ENCODE measurements at places on chromosomes 1 and 21. TPM values are rescaled to one million over a fixed set of nuclear protein-coding genes. Genes with fewer than 3 reads are reported as not detected.

Gene TMEM269
- polyA plus RNA-seq: 0.08 TPM

DNA sequence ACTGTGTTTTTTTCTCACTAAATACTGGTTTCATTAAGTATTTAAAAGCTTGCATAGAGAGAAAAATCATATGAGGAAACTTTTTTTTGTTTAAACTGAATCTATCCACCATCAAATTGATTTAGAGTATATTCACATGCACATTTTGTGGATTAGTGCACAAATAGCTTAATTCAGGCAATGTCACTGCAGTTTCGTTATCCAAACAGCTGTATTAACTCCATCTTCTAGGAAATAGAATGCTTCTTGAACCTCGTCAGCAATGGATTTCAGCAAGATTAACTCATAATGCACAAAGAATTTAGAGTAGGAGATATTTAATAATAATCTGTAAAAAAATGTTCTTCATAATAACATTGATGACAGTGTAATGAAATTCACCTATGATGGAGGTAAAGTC is 37.5 kb downstream of the NEXN start:
- DNase-seq: no peak

DNA sequence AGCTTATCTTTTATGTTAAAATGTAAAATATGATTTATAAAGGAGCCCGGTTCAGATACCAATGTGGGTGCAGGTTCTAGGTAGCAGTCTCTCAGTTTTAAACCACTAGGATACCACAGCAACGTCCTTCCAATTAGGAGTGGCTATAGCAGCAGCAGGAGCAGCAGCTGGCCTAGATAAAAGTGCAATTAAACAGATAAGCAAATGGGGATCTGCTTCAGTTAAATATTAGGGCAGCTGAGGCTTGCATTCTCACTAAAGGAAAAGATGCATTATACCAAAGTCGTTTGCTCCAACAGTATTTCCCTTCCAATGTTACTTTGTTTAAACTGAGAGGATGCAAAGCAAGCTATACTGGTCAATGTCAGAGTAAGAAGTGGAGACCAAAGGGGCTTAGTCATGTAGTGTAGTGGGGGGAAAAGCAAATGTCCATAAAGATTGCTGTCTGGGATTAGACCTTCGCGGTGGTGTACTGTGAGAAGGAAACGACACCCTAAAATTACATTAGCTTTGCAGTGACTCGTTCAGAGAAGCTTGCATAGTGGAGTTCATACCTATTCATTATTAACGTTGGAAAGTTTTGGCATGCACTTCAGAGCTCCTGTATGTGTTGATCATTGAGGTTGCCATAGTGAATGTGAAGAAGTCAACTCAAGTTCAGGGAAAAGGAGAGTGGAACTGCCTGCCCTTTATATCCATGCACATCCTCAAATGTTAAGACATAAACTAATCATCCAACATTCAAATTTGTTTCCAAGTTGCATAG is 272.2 kb downstream of the VAV3 start:
- DNase-seq: peak; percentile 50

DNA sequence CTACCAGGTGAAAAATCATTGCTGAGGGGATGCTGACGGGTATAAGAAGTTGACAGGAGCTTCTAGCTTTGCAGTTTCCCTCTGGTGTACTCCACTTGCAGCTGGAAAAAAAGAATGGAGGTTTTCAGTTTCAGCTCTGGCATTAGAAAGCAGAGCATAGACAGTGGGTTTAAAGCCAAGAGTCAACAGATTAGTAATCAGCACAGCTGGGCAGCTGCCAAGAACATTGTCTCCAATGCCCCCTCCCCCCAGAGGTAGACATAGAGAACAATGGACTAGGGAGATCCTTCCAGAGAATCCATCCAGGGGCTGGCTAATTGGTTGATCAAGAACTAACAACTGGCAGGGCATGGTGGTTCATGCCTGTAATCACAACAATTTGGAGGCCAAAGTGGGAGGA is 10.1 kb upstream of the ZBTB8B start:
- peak; percentile 35 for DNase-seq

DNA sequence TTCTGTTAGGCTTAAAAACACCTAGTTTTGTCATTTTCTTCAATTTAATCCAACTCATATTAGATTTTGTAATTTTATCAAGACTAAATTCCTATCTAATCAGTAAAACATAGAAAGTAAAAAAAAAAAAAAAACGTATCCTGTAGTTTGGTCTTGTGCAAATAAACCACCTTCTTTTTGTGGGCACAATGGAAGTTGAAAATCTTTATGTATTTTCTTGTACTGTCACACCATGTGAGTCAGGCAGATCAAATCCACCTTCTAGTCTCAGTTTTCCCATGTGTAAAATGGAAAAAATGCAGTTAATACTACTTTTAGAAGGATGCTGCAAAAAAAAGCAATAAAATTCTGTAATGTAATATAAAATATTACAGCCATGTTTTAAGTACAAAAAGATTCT is 129.8 kb downstream of the CYYR1 start:
- no peak for DNase-seq

- no peak for DNase-seq
These were observed 14.4 kb downstream of the MAPKAPK2 start for GRCh38 chr1:206699000-206699586.

Gene LORICRIN
- polyA plus RNA-seq: not detected

DNA sequence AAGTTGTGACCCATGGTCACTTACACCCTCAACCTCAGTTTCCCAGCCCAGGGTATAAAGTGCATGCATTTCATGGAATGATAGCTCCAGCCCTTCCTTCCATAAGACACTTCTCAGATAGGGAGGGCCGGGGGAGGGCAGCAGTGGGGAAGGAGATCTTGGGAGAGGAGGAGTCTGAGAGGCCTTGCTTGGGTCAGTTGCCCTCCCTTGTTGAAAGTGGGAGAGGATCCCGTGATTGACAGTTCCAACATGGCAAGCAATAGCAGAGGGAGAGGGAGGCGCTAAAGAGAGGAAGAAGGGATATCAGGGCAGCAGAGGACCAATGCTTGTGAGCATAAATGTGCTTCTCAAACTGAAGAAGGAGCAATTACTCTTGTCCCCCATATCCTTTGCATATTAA is 244.4 kb downstream of the CHRM3 start:
- DNase-seq: no peak

GRCh38 chr1:33928251-33928650 is 64.4 kb downstream of the HMGB4 start:
- no peak for DNase-seq

GRCh38 chr1:14627608-14628489 is 29.4 kb downstream of the KAZN start:
- no peak for DNase-seq

Gene ZSWIM5
- polyA plus RNA-seq: 0.07 TPM

DNA sequence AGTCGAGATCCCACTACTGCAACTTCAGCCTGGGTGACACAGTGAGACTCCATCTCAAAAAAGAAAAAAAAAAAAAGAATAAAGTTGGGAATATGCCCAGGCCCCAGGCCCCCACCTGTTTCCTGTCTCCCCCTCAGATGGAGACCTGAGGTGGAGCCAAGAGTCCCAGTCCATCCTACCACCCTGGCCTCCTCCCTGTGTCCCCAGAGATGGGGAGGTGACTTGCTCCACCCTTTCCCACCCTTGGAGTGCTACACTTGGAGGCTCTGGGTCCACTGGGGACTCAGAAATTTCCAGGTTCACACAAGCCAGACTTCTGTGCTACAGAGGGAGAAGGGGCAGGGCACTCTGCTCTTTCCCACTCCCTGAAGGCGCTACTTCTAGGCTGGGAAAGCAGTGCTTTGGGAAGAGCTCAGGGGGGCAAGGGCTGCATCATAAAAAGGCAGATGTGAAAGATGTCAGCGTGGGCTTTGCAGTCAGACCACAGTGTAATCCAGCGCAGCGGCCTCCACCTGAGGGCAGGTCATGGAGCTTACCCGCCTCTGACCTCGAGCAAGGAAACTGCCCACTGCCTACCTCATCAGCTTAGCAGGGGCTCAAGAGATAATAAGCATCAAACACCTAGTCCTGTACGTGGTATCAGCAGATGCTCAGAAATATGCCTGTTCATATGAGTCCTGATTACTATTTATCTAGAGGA is 13.4 kb downstream of the TMEM63A start:
- no peak for DNase-seq

GRCh38 chr1:7575041-7575400 is 196.1 kb upstream of the VAMP3 start:
- DNase-seq: no peak

Gene NES
- polyA plus RNA-seq: 15.8 TPM

- no peak for DNase-seq
These were observed 429.6 kb downstream of the HLX start for GRCh38 chr1:221308534-221309511.

DNA sequence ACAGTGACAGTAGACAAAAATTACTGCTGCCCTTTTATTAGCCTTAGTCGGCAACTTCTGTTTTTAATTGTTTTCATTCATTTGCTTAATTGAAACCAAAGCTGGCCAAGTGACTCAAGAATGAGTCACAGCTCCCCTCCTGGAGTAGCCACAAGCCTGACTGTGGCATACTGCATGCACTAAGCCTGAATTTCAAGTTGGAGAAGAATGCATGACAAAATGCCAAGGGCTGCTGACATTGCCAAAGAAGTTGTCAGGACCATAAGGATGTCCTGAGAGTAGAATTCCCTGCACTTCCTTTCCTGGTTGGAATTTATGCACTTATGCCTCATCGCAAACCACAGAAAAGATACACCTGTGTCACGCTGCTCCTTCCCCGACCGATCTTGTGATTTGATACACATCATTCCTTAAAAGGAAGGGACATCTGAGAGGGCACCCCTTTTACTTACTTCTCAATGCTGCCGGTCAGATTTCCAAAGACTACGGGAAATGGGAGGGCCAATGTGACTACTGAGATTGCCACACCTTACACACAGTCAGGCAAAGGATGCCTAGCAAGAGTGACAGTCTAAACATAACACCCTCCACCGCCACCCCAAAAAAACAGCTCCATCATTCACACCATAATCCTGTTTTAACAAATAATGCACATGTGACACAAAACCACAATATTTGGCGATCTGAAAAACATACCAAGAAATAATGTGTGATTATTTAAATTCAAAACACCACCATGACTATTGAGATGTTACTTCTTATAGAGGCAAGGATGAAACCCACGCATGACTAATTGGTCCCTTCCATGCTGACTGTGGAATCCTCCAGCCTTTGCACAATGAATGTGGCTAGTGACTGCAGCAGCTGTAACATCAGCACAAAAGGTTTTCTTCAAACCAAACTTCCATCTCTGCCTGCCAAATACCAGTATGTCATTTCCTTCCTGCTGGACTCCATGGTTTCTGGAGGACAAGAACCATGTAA is 28.2 kb downstream of the VAV3 start:
- no peak for DNase-seq

DNA sequence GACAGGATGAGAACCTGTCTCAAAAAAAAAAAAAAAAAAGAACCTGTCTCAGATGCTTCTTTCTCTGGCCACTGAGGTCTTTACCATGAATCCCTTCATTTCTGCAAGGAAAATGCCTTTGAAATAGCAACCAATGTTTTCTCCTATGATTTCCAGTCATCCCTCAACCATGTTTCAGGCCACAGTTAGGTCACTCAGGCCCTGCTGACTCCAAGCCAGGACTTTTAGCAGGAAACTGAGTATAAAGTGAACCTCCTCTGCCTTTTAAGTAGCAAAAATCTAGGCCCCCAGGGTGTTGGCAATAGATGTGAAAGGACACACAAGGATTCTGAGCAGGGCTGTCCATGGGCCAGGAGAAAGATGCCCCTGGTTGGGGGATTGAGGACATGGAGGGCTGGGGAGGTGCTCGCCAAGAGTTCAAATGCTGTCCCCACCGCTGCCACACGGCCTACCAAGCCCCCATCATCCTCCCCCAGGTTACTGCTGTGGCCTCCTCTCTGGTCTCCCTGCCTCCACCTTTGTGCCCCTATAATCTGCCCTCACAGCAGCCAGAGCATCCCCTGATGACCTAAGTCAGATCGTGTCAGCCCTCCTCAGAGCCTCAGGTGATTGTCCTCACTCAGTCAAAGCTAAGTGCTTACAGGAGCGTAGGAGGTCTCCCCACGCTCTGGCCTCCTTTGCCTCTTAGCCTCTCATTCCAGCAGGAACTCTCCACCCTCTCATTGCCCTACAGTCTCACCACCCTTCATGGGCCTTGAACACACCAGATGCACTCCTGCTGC is 54.6 kb downstream of the MATN1 start:
- DNase-seq: no peak

DNA sequence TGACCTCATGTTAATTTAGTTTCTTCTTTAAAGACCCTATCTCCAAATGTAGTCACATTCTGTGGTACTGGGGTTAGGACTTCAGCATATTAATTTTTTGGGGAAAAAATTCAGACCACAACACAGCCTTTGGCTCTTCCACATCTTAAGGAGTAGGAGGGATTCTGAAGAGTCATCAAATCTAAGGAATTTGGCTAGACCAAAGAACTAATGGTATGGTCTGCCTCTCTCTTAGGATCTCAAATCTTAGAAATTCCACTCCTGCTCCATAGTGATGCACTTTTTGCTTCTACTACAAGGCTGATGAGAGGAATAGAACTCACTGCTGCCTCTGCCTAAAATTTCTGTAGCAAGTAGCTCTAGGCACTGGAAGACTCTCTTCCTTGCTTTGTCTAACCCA is 80.5 kb downstream of the NGF start:
- no peak for DNase-seq

DNA sequence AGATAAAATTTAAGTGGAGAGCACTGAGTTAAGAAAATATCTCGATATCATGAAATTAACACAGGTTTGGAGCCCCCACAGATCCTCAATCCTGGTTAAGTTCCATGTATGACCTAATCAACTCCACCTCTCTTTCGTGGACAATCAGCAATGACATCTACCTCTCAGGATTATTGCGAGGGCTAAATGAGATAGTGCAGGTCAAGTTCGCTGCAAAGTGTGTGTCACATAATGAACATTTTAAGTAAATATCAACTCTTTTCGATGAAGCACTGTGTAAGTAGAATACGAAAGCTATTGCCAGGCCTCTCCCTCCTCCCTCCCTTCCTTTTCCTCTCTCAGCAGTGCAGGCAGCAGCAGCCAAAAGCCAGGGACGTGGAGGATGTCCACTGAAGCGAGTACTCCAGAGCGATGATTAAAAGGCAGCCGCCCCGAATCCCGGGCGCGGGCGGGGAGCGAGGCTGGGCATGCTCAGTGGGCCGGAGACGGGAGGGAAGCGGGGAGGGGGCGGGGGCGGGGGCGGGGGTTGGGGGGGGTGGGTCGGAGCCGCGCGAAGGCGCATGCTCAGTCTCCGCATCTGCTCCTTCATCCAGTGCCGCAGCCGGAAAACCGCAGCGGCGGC is at the start of gene CAMSAP2:
TSS of gene CAMSAP2 (plus strand) at position 567 of the 622 bp plus-strand sequence. CDS start 935 bp downstream, outside the sequence.
- DNase-seq: peak; percentile 94

Gene POU3F1
- not detected for polyA plus RNA-seq

Gene MROH9
- 0.24 TPM for polyA plus RNA-seq

GRCh38 chr1:109783436-109783835 is 19.7 kb upstream of the EPS8L3 start:
- DNase-seq: no peak
